SW 1271 (cell line): ENCODE measurements at places on chromosomes 3 and 15.

GRCh38 chr3:186209810-186210752 is 101.2 kb upstream of the ETV5 start:
- DNase-seq = no peak

- no peak for DNase-seq
These were observed 168.4 kb downstream of the WDR72 start for GRCh38 chr15:53591041-53591440.

DNA sequence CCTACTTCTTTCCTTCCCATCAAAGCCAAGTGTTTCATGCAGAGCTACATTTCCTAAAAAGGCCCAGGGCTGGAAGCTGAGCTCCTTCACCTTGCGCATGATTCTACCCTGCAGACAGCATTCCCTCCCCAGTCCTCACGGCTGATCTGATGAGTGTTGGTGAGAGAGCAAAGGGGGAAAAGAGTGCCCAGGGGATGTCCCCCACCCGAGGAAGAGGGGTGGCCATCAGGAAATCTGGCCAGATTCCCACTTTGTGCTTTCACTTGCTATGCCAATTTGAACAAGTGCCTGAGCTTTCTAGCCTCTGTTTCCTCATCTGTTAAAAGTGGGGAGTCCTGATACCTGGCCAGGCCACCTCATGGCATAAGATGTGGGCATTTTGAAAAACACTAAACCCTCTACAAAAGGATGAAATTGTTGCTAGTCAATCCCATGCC is 231.0 kb upstream of the TLE3 start:
- no peak for DNase-seq

DNA sequence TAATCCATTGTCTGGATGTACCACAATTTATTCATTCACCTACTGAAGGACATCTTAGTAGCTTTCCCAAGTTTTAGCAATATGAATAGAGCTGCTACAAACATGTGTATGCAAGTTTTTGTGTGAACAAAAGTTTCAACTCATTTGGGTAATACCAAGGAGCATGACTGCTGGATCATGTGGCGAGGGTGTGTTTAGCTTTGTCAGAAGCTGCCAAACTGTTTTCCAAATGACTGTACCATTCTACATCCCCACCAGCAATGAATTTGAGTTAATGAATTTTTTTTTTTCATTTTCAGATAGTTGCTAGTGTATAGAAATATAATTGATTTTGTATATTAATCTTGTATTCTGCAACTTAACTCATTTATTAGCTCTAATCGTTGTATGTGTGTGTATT is 20.0 kb upstream of the ELP6 start:
- no peak for DNase-seq

GRCh38 chr3:14378415-14378814 is 24.0 kb upstream of the SLC6A6 start:
- no peak for DNase-seq
